ENCODE measurements at places on chromosomes 7 and 10. TPM values are rescaled to one million over a fixed set of nuclear protein-coding genes. Genes with fewer than 3 reads are reported as not detected.

GRCh38 chr7:45590679-45591057 lies 16.5 kb downstream of the ADCY1 start:
- no peak for DNase-seq

DNA sequence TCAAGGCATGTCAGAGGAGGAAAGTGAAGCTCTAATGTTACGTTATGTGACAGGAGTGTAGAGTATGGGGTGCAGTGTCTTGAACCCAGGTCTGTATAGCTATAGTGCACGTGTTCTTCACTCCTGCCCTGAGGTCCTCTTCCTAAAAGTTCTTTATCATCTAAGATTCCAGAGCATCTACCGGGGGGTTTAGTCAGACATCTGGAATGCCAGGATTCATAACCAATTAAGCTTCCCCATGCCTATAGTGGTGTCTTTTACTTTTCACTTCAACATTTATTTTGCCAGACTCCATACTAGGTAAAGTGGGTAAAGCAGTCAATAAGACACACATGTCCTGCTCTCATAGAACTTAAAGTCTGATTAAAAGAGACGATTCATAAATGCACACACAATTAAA lies 22.4 kb downstream of the PPP1R3C start:
- no peak for DNase-seq

DNA sequence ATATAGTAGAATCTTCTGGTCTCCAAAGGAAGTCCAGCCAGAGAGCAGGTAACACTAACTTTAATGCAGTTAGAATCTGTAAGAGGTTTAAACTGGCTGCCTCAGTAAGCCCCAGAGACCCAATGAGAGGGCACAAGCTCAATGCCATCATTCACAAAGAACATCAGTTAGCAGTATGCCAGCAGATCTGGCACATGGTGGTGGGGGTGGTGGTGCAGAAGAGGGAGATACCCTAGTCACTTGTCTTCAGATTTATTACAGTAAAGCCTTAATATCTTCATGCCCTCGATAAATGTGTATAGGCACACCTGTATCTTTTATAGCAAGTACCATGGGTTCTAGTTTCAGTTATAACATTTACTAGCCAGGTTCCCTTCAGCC lies 86.2 kb downstream of the SORBS1 start:
- no peak for DNase-seq

NDUFA5 gene
- 71.5 TPM for total RNA-seq

- no peak for DNase-seq
These were observed 166.3 kb downstream of the LCOR start for GRCh38 chr10:96998329-96998888.

- no peak for DNase-seq
These were observed 103.5 kb downstream of the LSMEM1 start for GRCh38 chr7:112584290-112584689.

LRRTM3 gene
- not detected for total RNA-seq

DNA sequence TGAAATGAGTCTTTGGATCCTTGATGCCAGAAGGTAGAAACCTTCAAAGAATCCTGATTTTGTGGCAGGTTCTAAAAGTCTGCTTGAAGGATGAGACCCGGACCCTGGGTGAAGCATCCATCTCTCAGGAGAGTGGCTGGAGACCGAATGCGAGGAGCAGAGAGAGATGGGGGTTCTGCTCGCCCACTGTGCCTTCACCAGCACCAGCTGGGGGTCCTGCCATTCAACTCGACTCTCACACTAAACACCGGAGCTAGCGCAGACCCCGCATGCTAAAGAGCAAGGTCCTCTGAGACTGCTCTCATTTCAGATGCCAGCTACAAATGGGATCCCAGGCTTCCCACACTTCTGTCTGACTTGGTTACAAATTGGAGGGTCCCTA lies 218.4 kb downstream of the GLRX3 start:
- DNase-seq, result no peak

NKX1-2 gene
- total RNA-seq, result not detected

- no peak for DNase-seq
These were observed 84.8 kb upstream of the ASAH2 start for GRCh38 chr10:50336140-50336539.

DNA sequence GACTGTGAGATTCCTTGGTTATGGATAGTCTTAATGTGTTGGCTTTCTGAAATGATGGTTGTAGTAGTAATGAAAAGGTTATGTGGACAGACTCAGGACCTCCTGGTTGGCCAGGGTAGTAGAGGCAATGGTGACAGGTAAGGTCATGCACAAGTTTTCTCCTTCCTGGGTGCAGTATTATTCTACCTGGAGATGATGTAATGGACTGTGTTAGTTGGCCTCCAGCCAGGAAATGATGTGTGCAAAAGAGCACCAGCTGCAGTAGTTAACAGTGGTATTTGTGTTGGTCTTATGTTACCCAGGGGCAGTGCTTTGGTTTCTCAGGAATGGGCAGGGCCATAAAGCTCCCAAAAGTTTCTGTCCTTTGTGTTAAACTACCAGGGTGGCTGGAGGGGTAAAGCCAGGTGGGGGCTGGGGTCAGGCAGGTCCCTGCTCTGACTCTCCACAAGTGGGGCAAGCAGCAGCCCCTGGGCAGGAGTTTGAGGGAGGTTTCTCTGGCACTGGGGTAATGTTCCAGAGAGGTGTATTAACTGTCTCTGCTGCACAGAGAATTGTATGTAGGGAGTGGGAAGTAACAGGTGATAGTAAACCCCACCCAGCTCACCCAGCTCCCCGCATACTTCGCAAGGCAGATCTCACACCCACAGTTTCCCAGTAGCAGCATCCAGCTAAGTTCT lies 36.3 kb downstream of the GPR22 start:
- peak; percentile 34 for DNase-seq

DNA sequence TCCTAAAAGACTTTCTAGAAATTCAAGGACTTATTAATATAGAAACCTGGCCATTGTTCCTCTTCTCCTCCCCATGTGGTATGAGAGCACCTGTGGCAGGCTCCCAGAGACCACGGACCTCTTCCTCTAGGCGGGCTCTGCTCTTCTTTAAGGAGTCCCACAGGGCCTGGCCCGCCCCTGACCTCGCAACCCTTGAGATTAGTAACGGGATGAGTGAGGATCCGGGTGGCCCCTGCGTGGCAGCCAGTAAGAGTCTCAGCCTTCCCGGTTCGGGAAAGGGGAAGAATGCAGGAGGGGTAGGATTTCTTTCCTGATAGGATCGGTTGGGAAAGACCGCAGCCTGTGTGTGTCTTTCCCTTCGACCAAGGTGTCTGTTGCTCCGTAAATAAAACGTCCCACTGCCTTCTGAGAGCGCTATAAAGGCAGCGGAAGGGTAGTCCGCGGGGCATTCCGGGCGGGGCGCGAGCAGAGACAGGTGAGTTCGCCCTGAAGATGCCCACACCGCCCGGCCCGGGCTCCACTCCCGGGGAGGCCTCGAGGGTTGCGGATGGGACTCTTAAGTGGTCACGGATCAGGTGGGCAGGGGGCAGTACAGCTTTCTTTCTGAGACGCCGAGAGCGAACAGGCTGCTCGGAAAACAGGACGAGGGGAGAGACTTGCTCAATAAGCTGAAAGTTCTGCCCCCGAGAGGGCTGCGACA lies at the start of gene SLC26A4:
Gene SLC26A4, plus strand, starts transcription at position 448 of the 700 bp plus-strand sequence. CDS start 814 bp downstream, outside the sequence.
- DNase-seq, result no peak

DGKI gene
- 0.46 TPM for total RNA-seq

- DNase-seq, result peak; percentile 71
These were observed 40.0 kb downstream of the VOPP1 start for GRCh38 chr7:55532150-55532917.

GRCh38 chr7:90503367-90503766 lies 33.9 kb downstream of the PTTG1IP2 start:
- DNase-seq, result no peak
